RWPE2 (cell line): ENCODE measurements at places on chromosomes 3 and 15.

DNA sequence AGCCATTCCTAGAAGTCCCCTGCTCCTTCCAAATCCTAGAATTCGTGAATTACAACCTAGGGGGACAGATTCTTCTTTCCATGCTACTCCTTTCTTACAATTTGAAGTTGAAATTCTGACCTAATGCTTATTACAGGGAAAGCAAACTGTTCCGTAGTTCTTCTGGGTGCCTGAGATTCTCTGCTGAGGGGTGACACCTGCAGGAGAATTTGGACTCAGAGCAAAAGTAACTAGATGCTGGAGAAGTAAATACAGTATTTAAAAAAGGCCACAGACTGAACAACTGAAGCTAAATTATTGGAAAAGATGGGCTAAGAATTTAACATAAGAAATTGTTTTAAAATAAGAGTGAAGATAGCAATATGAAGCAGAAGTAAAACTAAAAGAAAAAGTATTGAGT is 37.9 kb downstream of the ACAD9 start:
- no peak for DNase-seq

- peak; percentile 64 for DNase-seq
These were observed 27.7 kb upstream of the DCP1A start for GRCh38 chr3:53375019-53375418.

DNA sequence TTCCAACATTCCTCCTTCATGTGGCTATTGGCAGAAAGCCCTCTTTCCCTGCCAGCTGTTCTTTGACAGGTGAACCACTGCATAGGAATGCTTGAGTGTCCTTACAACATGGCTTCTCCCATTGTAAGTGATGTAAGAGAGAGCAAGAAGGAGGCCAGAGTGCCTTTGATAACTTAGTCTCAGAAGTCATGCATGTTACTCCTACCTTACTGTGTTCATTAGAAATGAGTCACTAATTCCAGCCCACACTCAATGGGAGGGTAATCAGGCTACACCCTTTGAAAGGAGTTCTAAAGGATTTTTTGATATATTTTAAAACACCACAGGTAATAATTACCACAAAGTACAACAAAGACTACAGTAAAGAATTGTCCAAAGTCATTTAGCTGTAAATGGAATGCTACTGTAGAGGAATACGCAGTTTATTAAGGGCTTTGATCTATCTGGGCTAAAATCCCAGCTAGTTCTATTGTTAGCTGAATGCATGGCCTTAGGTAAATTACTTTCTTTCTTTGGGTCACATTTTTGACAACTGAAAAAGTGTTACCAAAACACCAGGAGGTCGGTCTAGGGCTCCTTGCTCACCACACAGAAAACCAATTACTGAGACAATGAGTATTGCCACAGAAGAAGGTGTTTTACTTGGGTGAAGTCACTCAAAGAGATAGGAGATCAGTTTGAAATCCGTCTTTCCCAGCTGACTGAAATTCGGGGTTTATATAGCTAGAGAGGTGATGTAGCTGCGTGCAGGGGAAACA is 154.9 kb downstream of the GRM7 start:
- no peak for DNase-seq

DNA sequence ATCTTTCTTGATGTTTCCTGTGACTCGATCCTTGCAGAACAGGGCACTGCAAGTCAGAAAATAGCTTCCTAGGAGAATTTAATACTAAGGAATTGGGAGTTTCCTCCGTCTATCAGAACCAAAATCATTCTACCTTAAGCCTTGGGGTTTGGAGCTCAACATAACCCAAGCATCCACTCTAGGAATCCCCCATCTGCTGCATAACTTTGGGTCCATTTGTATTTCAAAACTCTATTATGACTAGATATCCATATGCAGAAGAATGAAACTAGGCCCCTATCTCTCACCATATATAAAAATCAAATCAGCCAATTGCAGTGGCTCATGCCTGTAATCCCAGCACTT is 61.7 kb upstream of the AKAP13 start:
- peak; percentile 22 for DNase-seq

DNA sequence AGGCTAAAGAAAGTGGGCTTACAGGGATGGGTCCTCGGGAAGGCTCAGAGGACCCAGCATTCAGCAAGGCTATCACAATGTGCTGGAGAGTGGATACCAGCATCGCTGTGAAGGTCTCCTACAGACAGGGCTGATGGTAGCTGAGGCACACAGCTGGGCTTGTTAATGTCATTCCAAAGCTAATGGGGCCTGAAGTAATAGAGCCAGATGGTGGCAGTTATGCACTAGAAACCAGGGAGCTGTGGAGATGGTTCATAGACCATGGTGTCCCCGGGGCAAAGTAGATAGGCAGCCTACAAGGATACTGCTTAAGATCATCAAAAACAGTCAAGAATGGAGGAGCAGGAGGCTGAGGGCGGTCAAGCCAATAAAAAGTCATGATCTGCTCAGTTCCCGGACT is 24.8 kb upstream of the BOC start:
- no peak for DNase-seq

DNA sequence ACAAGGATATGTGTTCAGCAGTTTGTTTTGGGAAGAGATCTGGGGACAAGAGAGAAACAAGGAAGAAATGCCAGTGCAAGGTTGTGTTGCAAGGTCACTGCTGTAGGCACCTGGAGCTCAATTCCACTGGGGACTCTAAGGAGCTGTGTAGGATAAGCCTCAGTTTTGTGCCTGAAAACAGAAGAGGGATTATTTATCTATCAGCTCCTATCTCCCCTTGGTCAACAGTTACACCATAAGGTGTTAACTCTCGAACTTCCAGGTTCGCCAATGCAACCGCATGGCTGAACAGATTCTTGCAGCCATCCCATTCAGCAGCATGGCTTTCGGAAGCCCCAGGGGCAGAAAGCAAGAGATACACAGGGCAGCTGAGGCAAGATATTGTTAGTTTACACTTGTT is 41.6 kb upstream of the CNOT10 start:
- DNase-seq = no peak

DNA sequence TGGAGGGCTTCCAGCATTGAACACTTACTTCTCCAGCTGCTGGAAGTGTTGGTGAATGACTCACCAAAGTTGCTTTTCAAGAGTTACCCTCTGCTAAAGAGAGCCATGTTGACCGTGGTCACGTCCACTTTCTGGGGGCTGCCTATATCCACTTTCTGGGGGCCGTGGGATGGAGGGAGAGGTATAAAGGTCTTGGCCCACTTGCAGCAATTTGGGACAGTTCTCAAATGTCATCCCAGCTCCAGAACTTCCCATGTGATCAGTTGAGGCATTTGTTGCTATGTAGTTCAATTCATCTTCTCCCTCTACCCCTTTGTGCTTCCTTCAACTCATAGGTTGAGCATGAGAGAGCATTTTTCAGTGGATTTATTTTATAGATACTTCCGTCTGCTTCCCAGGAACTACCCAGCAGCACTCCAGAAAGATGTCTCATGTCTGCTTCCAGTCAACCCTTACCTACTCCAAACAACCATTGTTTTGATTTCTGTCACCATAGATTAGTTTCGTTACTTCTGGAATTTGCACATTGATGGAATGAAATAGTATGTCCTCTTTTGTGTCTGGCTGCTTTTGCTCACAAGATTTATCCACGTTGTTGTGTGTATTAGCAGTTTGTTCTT is 130.6 kb downstream of the TCF12 start:
- DNase-seq = no peak

DNA sequence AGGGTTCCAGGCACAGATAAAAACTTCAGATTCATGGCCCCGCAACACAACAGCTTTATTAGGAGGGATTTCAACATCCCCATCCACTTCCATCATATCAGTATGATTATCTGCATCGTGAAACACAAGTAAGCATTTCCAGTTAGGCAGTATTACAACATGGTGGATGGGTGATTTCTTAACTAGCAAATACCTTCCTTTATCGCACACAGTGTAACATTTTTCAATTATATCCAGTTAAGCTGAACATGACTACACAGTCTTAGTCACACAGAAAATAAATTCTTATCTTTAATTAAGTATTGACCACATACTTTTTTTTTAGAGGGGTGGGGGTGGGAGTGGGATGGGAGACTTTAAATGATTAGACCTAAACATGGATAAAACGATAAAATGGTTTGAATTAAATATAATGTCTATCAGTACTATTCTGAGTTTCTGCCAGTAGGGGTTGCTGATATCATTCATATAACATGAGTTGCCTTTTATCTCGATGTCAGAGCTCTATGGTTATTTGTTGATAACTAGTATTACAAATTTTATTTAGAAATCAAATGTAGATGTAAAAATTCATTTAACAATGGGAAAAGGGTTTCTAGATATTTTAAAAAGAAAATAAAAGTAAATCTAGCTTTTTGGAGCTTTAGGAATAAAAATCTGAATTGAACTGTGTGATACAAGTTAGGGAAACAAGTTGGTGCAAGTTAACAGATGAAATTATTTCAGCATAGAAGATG is 146.6 kb downstream of the TBL1XR1 start:
- DNase-seq = no peak

GRCh38 chr3:54045061-54045815 is 77.1 kb upstream of the CACNA2D3 start:
- DNase-seq = no peak

GRCh38 chr3:46936733-46937250 is 39.8 kb downstream of the CCDC12 start:
- no peak for DNase-seq

- no peak for DNase-seq
These were observed 20.2 kb downstream of the CGGBP1 start for GRCh38 chr3:88038566-88038965.

DNA sequence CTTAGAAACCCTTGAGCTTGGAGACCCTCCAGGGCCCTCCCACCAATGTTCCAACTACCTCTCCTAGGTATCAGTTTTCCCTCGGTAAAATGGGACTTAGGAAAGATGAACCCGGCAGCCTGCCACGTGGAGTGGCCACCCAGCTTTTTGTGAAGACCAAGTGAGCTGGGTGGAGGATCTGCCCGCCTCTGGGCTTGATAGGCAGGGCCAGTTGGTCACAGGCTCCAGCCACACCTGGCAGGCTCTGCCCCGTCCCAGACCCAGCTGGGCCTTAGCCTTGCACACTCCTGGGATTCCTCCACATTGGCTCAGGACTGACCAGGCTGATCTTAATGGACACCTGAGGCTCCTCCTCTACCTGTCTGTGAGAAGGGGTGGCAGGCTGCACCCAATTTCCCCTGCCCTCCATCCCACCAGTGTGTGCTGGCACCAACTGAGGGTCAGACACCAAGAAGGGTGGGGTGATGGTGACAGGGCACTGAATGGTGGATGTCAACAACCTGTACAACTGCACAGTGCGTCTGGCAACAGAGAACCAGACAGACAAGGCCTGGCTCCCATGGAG is 761 bp upstream of the GRIP2 start:
- no peak for DNase-seq

- no peak for DNase-seq
These were observed 49.0 kb upstream of the DUT start for GRCh38 chr15:48282216-48282615.

DNA sequence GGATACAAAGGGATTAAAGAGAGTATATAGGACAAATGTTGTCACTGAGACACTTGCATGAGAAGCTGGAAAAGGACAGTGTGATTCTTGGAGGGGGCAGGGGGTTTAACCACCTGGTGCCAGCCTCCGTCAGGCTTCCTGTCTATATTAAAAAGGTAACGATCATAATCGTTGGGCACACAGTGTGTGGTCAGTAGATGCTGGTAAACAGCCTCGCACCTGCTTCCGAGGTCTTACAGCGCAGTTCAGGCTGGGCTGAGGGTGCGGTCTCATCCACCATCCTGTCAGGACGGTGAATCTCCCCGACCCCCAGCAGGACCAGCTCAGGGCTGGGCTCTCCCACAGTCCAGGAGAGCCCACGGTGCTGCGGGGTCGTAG is 47.7 kb upstream of the SMAD6 start:
- no peak for DNase-seq

- DNase-seq = no peak
These were observed 861.3 kb downstream of the ZPLD1 start for GRCh38 chr3:103295974-103296570.

- DNase-seq = peak; percentile 18
These were observed 29.8 kb upstream of the APOD start for GRCh38 chr3:195613468-195614069.

DNA sequence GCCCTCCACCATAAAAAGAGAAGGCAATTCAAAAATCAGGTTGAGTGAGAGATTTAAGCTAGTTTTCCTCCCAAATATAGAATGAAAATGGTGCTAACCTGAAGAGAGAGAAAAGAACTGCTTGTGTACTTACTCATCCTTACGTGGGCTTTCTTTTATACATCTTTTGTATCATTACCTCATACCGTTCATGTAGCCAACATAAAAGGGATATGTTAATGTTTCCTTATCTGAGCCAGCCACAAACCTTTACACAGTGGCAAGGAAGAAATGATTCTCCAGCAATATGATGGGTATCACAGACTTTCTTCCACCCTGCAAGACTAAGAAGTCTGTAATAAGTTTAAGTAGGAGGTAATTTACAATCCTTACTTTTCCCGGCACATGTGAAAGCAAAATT is 600.8 kb upstream of the ZNF385D start:
- DNase-seq = no peak

DNA sequence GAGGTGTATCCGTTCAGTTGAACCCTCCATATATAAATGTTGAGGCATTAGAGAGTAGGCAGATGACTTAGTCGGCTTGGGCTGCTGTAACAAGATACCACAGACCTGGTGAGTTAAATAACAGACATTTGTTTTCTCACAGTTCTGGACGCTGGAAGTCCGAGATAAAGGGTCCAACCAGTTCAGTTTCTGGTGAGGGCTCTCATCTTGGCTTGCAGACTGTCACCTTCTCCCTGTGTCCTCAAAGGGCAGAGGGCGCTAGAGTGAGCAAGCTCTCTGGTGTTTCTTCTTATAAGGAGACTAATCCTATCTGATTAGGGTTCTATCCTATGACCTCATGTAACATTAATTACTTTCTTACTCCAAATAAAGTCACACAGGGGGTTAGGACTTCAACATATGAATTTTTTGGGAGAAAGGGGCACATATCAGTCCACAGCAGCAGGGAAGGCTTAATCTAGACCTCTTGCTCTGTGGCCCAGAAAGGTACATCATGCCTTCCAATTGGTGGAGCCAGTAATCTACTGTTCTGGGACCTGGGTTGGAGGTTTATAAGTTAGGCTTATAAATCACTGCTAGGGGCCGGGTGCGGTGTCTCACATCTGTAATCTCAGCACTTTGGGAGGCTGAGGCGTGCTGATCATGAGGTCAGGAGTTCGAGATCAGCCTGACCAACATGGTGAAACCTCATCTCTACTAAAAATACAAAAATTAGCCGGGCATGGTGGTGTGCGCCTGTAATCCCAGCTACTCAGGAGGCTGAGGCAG is 26.3 kb upstream of the SLC28A2 start:
- no peak for DNase-seq

DNA sequence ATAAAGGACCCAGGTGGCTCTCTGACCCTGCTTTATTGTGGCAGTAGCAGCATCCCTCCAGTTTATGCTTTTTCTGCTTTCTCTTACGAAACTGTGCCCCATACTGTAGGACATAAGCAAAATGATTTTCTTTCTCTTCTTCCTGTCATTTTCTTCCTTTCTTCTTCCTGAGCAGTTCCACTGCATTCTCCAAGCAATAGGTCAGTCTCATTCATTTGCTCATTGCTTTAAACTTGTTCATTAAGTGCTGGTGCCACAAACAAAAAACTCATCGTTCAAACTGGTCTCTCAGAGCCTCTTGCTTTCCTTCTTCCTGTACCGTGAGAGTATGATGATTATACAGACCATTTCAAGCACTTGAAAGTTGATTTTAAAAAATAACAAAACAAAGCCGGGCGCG is 66.8 kb downstream of the PDE8A start:
- DNase-seq = no peak
